Ovary (tissue), 10 donors: ENCODE measurements at places on chromosomes 7 and 10. TPM values are rescaled to one million over a fixed set of nuclear protein-coding genes. Genes with fewer than 3 reads are reported as not detected.
A peak's percentile ranks its signal among the peaks of the same experiment; 100 is the strongest.

The SORCS3 gene
- total RNA-seq: 0.56 TPM

The RPEL1 gene
- total RNA-seq: not detected

The CYP2C9 gene
- 0.20 TPM for total RNA-seq

The SLC13A4 gene
- not detected for total RNA-seq

- H3K4me3 ChIP-seq: peak overlapping the region; percentile 88
- H3K27me3 ChIP-seq: no peaks in the 10 kb centered on the region
- H3K36me3 ChIP-seq: no peaks in the 10 kb centered on the region
Observed at GRCh38 chr7:87220734-87221215, 1.2 kb upstream of the TMEM243 start.

- DNase-seq: no peak
- H3K27ac ChIP-seq: no peak overlapping the region
- H3K27me3 ChIP-seq: no peaks in the 10 kb centered on the region
- H3K4me1 ChIP-seq: no peaks in the 10 kb centered on the region
- H3K4me3 ChIP-seq: no peak overlapping the region
Observed at GRCh38 chr7:129210989-129211312, 13.9 kb upstream of the AHCYL2 start.
